ENCODE measurements at places on chromosomes 6 and 20.

- DNase-seq: no peak
Observed at GRCh38 chr6:30151580-30151979, 9.4 kb downstream of the TRIM10 start.

- DNase-seq: no peak
Observed at GRCh38 chr20:6169251-6169650, 46.4 kb upstream of the FERMT1 start.

- no peak for DNase-seq
Observed at GRCh38 chr20:50537546-50538201, 27.5 kb downstream of the PTPN1 start.

- no peak for DNase-seq
Observed at GRCh38 chr20:35978041-35978513, 9.7 kb downstream of the CNBD2 start.

- DNase-seq: no peak
Observed at GRCh38 chr6:52293067-52293466, 8.5 kb upstream of the MCM3 start.

GRCh38 chr6:115721564-115721963 lies 339.1 kb downstream of the FRK start:
- DNase-seq: no peak

DNA sequence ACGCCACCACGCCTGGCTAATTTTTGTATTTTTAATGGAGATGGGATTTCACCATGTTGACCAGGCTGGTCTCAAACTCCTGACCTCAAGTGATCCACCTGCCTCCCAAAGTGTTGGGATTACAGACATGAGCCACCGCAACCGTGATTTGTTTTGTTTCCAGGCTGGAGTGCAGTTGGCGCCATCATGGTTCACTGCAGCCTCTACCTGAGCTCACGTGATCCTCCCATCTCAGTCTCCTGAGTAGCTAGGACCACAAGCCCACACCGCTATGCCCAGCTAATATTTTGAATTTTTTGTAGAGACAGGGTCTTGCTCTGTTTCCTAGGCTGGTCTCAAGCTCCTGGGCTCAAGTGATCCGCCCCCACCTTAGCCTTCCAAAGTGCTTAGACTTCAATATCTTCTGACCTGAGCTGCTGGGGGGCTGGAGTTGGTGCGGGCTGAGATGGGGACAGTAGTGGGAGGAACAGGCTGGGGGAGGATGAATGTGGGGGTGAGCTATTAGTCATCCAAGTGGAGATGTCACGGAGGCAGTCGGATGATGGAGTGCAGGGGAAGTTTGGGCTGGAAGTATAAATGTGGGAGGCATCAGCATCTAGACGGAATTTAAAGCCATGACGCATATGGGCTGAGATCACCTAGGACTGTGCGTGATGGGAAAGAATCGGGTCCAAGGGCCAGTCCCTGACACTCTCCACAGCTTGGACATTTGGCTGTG lies 23.1 kb upstream of the ZMYND8 start:
- no peak for DNase-seq

DNA sequence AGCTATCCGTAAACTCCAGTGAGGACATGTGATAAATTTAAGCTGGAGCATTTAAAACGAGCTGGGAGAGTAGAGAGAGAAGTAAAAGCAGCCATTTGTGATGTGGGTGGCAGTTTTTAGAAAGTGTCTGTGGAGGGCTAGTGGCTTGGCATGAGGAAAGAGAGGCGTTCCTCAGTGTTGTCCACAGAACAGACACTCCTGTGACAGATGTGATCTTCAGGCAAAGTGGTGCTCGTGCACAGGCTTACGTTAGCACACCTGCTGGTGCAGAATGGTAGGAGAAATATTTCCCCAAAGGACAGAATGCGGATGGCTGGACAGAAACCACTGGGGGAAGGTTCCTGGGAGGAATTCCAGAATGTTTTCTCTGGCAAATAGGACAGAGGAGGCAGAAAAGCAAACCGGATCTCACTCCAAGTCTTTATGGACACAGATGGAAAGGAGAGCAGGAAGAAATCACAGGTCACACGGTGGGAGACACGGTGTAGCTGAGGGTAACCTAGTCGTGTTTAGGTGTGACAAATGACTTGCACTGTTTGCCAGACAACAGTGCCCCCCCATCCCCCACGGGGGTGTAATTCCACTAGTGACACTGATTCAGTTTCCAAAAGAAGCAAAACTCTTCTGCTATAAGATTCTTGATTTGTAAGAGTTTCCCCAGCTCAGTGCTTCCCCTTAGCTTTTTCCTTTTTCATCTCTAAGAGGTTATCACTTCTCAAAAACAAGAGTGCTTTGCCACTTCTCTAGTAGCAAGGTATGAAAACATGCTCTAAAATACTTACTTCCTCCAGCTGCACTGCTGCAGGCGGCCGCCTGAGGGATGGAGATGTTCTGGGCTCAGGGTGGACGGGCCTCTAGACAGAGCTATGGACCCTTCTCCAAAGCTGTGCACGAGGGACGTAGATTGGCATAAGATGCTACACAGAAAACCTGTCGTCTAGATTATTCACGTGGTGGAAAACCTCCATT lies 293.2 kb downstream of the QKI start:
- no peak for DNase-seq

DNA sequence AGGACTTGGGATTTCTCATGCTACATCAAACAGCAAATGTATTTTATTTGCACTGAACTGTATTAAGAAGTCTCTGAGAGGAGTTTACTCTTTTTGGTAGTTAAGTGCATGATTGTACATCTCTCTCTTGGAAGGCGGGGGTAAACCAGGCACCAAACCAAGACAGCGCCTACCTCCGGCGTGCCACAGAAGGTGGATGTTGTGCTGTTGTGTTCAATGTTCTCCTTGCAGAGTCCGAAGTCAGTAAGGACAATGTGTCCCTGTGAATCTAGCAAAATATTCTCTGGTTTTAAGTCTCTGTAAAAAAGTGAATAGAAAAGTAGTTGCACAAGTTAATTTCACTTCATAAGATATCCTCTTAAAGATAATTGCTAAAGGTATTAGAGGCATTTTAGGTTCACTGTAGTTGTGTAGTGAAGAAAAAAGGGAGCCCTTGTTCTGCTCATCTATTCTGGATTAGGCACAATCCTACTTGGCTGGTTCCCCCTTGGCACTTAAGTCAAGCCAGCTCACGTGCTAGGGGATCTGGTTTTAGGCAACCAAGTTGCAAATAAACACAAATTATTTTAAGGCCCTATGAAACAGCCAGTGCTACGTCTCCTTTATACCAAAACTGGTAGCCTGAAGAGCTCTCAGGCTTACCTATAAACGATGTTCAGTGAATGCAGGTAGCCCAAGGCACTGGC lies 119.7 kb upstream of the SLC2A12 start:
- no peak for DNase-seq

- no peak for DNase-seq
Observed at GRCh38 chr6:45447005-45447404, 69.3 kb upstream of the SUPT3H start.

DNA sequence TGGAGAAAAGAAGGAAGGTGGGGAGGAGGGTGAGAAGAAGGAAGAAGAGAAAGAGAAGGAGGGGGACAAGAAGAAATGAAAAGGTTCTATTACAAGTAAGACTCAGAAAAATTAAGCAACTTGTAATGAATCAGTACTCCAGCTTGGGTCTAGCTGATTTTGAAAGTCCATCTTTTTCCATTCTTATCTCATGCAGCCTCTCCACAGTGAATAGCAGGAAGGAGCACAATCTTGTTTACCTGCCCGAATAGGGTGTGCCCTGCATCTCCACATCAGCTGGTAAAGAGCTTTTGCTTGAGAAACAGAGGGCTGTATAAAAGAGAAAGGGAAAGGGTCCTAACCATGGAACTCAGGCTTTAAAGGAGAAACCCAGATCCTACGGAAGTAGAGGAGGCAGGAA lies 348.8 kb downstream of the TPBG start:
- DNase-seq: no peak

- DNase-seq: no peak
Observed at GRCh38 chr20:38106461-38106860, 58.6 kb downstream of the TGM2 start.

DNA sequence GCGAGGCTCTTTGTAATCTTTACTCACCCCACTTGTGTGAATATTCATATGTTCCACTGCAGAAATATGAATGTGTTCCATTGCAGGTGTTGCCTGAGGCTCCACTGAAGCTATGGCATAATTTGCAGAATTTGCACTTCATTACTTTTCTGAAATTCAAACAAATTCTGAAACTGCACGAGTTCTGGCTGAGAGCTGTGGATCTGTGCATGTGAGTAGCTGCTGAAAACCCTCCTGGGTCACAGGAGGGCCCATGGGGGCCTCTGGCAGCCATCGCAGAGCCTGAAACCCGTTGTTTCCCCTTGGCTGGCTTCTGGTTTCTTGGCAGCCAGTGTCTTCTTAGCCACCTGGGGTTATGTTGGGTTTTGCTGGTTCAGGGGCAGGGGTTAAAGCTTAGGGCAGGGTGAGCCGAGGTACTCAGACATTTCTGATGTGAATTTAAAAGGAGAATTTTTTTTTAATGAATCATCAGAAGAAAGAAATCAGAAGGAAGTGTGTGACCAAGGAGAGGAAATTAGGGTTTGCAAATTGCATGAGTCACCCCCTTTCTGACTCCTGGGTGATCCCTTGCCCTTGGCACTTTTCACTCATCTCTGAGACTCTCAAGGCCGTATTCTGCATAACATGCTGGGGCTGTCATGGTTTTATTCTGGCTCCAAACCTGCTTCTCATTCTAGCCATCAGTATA lies 40.6 kb downstream of the TOX2 start:
- peak; percentile 50 for DNase-seq

DNA sequence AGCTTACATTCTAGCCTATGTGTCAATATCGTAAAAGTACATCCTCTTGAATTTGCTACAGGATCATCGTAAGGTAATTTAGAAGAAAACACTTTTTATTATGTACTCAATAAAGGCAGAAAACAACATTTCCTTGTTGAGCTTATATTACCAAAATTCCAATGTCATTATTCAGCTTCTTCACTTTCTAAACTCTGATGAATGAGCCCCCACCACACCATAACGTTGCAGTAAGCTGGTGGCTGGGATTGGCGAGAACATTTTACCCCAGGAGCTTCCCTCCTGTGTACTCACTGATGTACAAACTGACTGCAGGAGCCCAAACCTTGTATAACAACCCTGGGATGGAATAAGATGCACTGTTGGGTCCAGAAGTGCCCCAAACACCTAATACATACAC lies 238.1 kb upstream of the MARCKS start:
- DNase-seq: no peak

DNA sequence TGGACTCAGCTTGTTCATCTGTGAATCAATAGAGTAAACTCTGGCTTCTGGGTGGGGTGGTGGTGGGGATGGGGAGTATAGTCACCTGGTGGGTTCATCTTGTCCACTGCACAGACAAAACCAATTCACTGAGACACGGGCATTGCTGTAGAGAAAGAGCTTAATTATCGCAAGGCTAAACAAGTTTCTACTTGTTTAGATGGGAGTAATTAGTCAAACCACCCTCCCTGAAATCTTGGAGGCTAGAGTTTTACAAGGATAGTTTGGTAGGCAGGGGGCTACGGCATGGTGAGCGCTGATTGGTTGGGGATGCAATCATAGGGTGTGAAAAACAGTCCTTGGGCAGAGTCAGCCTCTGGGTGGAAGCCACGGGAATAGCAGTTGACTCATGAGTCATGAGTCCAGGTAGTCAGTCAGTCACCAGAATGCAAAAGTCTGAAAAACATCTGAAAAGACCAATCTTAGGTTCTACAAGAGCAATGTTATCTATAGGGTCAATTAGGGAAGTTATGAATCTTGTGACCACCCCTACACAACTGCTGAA lies 77.8 kb downstream of the STMND1 start:
- DNase-seq: no peak

GRCh38 chr6:43803783-43804549 lies 34.0 kb downstream of the VEGFA start:
- no peak for DNase-seq

- DNase-seq: no peak
Observed at GRCh38 chr6:148968771-148969602, 222.2 kb downstream of the UST start.

GRCh38 chr20:5092765-5093339 lies 26.9 kb downstream of the PCNA start:
- no peak for DNase-seq

GRCh38 chr6:111550953-111551352 lies 54.7 kb downstream of the TRAF3IP2 start:
- DNase-seq: no peak

DNA sequence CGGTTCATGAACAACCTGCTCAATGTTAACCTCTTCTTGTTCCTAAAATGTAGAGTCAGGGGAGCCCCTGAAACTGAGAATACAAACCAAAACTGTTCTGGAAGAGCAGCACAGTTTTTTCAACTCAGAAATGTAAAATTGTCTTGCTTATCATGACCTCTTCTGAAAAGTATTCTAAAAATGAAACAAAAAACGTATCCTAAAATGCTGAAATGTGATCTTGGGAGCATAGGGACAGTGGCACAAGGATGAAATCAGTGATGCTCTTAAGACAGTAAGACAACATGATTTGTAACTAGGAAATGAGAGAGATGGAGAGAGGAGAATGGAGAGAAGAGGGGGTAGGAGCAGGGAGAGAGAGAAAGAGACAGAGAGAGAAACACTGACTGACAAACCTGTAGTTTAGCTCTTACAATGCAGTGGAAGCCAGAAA lies 27.5 kb downstream of the NCOA7 start:
- no peak for DNase-seq

DNA sequence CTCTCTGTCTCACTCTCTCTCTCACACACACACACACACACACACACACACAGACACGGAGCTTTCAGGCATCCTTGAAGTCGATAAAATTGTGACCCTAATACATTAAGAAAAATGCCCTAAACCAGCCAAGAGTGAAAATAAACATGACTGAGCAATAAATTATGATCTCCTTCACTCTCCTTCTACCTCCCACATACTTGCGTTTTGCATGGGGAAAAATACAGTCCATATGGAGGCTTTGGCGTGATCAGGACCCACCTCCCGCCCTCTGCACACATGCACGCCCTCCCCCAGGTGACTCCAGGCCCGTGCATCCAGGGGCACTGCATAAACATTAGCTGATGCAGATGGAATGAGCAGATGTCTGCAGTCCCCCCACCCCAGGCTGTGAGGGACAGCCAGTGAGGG lies 114.2 kb upstream of the JARID2 start:
- DNase-seq: no peak

- no peak for DNase-seq
Observed at GRCh38 chr6:2078888-2079287, 166.5 kb downstream of the GMDS start.

DNA sequence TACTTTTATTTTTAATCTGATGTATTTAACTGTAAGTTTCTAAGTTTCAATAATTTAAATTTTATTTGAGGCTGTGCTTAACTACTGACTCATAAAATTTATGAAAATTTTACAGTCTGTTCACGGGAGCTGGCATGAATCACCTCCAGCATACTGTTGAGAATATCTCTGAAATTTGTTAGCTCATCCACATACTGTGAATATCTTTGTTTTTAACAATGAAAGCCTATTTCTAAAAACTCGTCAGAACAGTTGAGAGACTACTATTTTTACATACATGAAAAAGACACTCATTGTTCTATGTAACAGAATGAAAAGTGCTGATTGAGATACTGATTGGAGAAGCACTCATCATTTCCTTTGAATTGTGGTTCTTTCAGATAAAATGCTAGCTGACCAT lies 749.3 kb downstream of the TENT5A start:
- DNase-seq: no peak
